ENCODE measurements at places on chromosomes 3 and 15.

GRCh38 chr3:25354071-25354470 is 74.0 kb upstream of the RARB start:
- no peak for DNase-seq

DNA sequence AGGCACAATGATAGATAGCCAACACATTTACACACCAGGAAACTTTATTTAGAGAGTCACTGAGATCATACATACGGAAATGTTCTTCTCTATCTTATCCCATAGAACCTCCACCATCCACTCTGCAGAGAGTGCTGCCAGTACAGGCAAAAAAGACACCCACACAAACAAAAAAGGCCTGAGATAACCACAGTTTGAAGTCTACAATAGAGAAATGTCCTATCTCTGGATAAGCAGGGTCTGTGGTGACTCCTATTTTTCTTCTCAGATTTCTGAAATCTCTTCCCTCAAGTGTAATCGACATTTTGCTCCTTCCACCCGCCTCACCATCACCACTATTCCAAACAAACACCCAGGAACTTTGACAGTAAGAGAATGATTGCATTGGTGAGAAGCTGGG is 413.9 kb upstream of the NR2F2 start:
- DNase-seq, result no peak

- no peak for DNase-seq
These were observed 8.3 kb downstream of the ACKR4 start for GRCh38 chr3:132605374-132605792.

DNA sequence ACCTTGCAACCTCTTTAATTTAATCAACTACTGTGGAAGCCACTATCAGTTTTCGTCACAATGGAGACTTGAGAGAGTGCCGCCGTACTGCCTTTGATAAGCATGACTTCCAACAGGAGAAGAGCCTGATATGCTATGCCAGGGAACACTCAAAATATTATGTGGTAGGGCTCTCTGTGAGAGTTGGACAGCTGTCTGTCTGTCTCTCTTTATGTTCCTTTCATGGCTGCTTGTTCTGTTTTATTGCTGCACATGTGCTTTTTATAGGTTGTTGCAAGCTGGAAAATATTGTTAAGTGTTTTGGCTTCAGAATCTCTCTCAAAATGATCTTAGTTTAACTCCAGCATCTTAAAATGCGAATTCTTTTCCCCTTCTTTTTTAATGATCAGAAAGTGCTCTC is 249.4 kb upstream of the RARB start:
- DNase-seq, result no peak

DNA sequence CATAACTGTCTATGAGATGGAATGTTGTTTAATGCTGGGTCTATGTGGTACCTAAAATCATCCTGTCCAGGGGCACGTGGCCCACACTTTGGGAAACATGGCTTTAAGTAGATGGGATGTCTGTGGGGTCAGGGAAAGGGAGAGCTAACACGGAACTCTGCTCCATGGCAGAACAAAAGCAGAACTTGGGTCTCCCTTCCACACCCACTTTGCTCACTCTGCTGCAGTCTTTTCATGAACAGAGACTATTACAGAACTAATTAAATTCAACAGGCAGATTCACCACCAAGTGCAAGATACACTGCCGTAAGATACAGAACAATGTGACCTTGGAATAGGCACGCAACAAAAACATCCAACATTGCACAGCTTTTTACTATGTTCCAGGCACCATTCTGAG is 28.2 kb downstream of the POPDC2 start:
- no peak for DNase-seq

- DNase-seq, result peak; percentile 24
These were observed 939.7 kb downstream of the NSUN3 start for GRCh38 chr3:95002438-95003046.

DNA sequence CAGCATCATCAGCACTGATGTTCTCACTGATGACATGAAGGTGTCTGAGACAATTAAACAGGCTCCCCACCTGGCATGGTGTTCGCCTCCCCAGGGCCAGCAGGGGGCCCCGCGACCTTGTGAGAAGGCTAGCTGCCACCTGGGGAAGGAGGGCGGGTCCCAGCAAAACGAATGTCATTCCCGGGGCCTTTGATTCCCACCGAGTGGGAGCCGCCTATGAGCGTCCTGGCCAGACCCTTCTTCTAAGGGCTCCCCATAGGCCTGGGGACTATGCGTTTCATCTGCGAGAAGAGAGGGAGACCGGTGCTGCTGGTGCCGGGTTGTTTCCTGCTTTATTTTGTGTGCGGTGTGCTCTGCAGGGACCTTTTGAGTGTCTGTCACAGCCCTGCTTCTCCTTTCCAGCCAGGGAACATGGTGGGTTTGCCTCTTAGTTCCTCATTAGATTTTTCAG is 20.5 kb upstream of the MINDY4B start:
- DNase-seq, result no peak

DNA sequence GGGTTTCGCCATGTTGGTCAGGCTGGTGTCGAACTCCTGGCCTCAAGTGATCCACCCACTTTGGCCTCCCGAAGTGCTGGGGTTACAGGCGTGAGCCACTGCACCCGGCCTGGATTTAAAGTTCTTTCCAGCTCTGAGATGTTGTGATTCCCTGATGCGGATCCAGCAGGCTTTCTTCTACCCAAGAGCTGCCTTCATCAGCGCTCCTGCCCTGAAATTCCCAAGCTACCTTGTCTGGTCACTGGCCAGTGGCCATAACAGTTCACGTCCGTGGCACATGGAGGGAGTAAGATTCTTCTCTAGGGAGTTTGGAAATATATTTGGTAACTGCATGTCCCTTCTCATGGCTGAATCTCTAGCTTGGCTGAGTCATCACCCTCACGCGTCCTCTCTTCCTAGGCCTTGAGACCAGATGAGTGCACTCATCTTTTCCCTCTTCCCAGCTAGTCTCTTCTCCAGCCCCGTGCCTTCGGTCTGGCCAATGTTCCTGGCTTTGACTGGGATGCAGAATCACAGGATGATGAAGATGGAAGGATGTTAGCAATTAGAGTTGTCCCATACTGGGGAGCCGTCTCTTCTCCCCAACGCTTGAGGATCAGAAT is 29.8 kb upstream of the APOD start:
- no peak for DNase-seq

DNA sequence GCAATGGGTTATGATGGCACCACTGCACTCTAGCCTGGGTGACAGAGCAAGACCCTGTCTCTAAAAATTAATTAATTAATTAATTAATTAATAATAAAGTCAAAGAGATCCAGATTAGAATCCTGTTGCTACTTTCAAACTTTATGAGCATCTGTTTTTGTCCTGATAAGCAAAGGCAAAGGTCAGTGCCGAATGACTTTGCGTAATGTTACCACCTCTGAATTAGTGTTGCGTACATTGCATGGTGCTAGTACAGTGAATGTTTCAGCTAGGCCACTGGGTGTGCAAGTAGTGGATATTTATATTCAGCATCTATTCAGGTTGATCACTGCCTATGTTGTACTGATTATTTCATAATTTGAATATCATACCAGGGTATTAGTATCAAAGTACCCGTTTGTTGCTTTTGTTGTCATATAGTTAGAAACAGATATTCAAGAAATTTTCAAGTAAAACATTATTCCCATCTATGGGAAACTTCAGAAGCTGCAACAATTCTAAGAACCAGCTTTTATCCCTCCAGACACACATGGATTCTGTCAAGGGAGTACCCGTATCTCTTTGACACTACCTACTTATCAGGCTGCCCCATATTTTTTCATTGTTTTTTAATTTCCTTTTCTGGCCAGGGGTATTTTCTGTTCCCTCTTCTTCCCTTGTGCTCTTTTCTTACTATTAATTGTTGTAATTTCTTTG is 127.1 kb upstream of the GRM7 start:
- no peak for DNase-seq

DNA sequence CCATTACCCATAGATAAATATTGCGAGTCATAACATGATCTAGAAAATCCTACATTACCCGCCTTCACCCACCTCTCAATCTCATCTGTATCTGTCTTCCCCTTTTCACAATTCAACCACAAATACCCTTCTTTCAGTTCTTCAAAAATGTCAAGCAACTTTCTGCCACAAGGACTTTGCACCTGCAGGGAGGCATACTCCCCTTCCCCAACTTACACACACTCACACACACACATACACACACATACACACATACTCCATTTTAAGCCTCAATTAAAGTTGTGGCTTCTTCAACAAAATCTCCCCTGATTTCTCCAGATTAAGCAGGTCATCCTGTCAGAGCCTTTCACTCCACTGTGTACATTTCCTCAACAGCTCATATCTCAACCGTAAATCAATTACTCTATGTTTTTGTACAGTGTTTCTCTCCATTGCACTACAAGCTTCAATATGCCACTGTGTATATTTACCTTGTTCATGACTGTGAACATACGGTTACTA is 33.1 kb upstream of the CCDC50 start:
- no peak for DNase-seq

GRCh38 chr15:60721257-60721626 is 242.3 kb upstream of the ICE2 start:
- no peak for DNase-seq

- DNase-seq, result peak; percentile 9
These were observed 525.8 kb upstream of the PROK2 start for GRCh38 chr3:72310419-72311380.

GRCh38 chr3:160649596-160649995 is 27.4 kb upstream of the ARL14 start:
- DNase-seq, result no peak

Data from NCI-H748 treated with DMSO at 0.1 percent for 48 hours (cell line).